ENCODE measurements at places on chromosomes 3 and 15.

GRCh38 chr3:67384760-67385397 is 269.5 kb downstream of the SUCLG2 start:
- DNase-seq, result no peak

DNA sequence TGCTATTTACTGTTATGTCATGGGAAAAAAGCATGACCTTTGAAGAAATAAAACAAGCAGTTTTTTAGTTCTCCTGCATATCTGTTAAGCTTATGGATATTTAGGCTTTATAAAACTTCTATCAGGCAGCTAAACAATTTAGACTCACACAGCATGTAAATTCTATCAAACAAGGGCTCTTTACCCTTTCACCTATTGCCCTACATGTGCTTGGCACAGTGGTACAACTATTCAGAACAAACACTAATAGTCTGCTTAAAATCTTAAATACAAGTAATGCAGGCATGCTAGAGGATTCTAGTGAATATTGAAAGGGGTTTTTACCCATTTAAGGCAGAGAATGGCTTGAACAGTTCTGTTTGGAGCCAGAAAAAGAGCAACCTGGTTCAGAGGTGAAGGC is 23.4 kb upstream of the NANOGP8 start:
- no peak for DNase-seq

DNA sequence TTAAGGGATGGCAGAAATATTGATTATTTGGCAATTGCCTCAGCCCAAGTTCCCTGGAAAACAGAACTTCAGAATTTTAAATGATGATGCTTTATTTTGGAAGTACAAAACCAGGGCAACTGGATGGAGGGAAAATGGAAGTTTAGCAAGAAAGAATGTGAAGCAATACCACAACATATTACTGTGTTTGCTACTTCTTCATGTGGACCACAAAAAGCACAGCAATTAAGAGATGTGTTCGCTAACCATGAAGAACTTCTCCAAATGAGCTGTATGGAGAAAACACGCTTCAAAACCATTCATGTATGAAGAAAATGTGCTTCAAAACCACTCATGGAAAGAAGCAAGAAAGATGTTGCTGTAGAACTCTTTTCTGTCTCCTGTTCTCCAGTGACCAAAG is 64.7 kb upstream of the ARL6 start:
- DNase-seq, result no peak

DNA sequence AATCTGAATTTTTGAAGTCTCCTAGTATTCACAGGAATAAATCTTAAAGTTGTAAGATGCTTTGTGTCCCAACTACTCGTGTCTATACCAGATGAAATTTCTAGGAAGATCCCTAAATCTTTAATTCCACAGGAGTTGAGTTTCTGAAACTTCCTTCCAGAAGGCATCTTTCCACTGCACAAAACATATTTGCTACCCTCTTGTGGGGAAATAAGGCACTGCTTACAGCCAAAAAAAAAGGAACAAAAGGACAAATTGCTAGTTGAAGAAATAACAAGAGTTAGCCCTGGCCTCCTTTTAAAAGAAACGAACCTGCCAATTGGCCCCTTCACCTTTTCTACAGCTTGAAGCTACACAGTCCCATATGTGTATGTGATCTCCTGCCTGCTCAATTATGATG is 54.0 kb downstream of the TAFA4 start:
- no peak for DNase-seq

GRCh38 chr3:13688034-13688433 is 139.1 kb downstream of the FBLN2 start:
- DNase-seq, result no peak

GRCh38 chr15:69943637-69944036 is 154.1 kb downstream of the TLE3 start:
- DNase-seq, result no peak

DNA sequence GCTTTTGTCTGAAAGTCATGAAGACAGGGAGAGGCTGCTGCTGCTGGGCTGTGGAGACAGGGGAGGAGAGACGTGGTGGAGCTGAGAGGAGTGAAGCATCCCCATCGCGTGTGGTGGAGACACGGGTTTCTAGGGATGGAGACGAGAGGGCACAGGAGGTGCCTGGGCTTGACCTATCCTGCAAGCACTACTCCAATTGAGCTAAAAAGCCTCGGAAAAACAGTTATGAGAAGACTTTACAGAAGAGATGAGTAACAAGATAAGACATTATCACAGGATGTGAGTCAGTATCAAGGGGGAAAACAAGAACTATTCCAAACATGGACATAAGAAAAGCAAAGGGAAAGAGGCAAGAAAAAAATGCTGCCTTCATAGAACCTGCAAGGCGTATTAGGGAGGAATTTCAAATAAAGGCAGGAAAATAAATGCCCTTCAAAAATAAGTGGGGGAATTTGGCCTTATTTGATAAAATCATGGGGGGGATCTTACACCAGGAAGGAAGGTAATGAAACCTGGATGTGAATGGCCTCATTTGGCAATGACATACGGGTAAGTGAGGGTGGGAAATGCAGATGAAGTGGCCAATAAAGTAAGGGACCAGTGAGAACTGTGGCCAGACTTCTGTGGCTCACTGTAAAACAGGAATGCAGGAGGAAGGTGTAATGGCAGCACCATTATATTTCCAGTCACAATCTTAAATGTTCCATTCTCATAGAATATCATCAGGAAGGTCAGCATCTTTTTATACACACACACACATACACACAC is 97.9 kb downstream of the PLD1 start:
- no peak for DNase-seq

DNA sequence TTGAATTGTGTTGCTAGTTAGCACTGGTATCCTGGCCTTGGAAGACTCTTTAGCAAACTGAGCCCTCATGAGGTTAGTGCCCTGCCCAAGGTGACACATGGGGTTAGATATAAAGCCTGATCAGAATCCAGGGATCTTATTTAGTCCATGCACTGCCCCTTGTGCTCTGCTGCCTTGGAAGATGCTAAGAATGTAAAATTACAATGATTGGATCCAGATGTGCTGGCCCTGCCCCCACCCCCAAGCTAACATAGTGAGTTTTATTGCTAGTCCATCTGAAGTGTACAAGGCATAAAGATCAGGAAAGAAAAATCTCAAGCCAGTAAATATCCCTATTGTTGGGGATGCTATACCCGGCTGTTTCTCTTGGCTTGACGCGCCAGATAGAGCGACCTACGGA is 248.1 kb upstream of the C2CD4B start:
- DNase-seq, result no peak

DNA sequence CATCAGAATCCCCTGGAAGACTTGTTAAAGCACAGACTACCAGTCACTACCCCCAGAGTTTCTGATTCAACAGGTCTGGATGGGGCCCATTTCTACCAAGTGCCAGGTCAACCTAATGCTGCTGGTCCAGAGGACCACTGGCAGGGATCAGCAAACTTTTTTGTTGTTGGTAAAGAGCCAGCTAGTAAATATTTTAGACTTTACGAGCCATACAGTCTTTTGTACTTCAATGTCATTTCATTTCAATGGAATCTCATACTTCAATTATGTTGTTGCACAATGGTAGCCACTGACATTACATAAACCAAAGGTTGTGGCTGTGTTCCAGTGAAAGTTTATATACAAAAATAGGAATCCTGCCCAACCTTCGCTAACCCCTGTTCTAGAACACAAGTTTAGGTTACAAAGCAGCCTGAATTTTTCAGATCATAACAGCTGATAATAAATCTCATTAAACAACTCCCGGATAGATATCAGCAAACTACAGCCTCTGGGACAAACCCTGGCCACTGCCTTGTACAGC is 28.7 kb downstream of the ULK4 start:
- no peak for DNase-seq

DNA sequence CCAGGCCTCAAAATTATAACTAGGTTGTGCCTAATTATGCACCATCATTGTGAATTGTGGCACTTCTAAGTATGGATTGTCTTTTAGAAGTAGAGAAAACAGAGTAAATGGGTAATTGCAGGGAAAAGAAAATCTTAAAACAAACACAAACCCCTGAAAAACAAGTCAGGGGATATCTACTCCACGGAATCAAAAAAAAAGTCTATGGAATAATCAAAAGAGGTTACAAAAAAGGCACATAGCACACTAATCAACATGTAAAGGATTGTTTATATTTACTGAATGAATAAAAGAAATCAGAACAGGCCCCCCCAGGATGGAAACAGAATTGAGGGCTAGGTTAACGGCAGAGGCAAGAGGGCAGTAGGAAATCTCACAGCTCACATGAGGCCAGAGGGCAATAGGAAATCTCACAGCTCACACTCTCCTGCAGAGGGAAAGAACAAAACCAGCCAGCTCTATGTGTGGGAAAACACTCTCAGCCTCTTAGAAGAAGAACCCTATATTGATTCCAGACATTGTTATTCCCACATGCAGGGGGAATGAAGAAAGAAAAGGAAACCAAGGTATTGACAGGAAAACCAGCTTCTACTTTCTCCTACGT is 72.7 kb upstream of the FNDC3B start:
- DNase-seq, result no peak

DNA sequence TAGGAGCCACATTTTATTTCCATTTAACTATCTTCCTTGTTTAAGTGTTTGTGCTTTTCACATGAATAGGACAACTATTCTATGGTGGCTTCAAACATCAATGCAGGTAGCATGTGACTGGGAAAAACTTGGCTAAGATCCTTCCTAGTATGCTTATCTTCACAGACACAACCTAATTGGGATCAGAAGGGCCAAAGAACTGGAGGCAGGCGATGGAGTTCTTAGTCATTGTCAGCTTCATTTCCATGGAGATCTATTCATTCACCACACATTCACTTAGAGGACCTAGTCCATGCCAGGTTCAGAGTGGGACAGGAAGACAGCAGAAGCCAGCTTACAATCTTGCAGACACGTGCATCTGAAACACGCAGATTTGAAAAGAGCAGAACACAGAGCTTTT is 277.5 kb upstream of the PPP2R3A start:
- DNase-seq, result no peak

- no peak for DNase-seq
These were observed 6.7 kb downstream of the PAQR5 start for GRCh38 chr15:69305204-69305931.

DNA sequence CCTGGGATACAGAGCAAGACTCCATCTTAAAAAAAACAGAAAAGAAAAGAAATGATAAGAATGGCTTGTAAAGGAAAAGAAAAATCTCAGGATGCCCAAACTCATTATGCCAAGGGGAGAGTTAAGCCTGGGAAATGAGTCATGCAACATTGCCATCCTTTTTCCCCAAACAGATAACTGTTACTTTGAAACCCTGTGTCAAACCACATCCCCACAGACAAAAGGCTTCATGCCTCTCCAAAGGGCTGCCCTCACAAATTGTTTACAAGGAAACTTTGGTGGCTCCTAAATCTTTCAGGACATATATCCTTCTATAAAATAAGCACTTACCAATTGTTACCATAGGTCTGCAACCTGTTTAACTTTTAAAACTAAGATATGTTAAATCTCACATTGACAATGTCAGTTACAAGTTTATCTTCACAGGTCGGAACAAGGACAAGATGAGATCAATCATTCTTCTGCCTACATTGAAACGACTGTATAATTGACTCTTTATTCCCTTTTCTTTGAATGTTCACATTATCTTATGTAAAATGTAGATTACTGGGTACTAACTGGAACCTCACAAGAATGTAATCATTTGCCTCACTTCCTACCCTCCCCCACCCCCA is 18.6 kb upstream of the SENP7 start:
- DNase-seq, result no peak

GRCh38 chr3:131543714-131544113 is 40.9 kb upstream of the MRPL3 start:
- peak; percentile 29 for DNase-seq

DNA sequence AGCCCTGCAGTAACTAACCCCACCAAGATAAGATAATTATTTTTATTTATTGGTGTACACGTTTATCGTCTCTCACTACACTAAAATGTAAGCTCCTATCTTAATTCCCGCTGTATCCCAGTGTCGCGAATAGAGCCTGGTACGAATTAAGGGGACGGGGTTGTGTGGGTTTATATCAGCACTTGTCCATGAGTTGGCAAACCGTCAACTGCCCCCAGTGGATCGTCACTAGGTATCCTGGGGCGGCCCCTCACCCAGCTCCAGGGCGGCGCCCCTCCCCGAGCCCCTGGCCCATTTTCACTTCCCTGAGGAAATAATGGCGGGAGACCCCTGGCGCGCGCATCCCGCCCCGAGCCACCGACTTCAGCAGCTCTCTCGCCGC is 465 bp downstream of the RUVBL1 start:
- DNase-seq, result no peak

DNA sequence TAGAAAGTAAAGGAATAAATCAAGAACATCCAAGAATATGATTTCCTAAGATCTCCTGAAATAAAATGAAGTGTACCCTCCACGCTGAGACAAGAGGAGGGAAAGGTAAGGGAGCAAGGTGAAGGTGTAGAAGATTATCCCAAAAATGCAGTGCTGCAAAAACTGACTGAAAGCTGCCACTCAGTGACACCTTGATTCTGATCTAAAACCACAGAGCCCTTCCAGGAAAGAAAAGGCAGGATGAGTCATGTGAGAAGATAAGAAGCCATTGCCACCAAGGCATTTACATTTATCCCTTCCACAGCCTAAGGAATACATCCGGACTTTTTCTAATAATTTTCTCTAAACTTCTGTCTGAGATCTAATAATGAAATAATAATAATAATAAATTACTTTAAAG is 49.9 kb downstream of the IGSF11 start:
- no peak for DNase-seq

GRCh38 chr3:124787476-124788195 is 57.4 kb downstream of the UMPS start:
- no peak for DNase-seq

GRCh38 chr3:109944836-109945235 is 607.5 kb upstream of the DPPA4 start:
- no peak for DNase-seq

GRCh38 chr15:87354661-87355410 is 901.7 kb downstream of the NTRK3 start:
- DNase-seq, result no peak

- DNase-seq, result no peak
These were observed 202.8 kb downstream of the SV2B start for GRCh38 chr15:91302588-91303439.

DNA sequence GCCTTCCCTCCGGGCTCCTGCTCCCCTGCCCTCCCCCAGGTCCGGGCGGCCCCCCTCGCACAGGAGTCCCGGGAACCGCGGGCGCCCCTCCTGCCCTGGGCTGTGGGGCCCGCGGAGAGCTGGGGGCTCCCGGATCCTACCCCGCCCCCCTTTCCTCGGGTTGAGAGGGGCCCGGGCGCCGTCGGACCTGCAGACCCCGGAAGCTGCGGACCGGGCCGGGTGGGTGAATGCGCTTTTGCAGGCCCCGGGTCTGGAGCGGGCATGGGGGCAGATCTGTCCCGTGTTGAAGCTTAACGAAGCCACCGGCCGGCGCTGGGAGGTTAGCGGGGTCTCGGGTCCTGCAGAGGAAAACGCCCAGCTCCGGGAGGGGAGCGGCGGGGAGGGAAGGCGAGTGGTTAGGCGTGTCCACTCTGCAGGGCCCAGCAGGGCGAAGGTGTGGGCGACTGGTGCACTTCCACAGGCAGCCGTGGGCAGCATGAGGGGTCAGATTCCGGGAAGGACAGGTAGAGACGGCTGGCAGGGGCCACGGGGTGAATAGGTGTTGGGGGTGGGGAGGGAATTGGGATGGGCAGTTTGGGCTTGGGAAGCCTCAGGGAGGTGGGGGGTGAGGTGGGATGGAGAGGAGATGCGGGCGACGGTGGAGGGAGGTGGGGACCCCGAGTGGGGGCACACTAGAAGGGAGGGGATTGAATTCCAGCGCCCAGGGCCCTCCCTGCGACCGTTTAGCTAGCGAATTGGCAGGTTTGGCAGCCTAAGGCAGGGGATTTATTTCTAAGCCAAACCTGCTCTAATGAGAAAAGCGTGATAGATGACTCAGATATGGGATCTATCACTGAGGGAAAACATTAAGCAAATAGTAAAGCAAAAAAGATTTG is 635 bp downstream of the CD276 start:
- DNase-seq, result no peak

GRCh38 chr3:136932978-136933772 is 24.6 kb upstream of the IL20RB start:
- no peak for DNase-seq

All from occipital lobe (tissue), 3 donors.